ENCODE measurements at places on chromosomes 13 and 19.

GRCh38 chr13:47112205-47112902 is 215.5 kb upstream of the HTR2A start:
- no peak for DNase-seq

GRCh38 chr13:45179428-45179827 is 21.4 kb downstream of the KCTD4 start:
- DNase-seq: no peak

- DNase-seq: no peak
These were observed 8.6 kb downstream of the GAS6 start for GRCh38 chr13:113855012-113855921.

DNA sequence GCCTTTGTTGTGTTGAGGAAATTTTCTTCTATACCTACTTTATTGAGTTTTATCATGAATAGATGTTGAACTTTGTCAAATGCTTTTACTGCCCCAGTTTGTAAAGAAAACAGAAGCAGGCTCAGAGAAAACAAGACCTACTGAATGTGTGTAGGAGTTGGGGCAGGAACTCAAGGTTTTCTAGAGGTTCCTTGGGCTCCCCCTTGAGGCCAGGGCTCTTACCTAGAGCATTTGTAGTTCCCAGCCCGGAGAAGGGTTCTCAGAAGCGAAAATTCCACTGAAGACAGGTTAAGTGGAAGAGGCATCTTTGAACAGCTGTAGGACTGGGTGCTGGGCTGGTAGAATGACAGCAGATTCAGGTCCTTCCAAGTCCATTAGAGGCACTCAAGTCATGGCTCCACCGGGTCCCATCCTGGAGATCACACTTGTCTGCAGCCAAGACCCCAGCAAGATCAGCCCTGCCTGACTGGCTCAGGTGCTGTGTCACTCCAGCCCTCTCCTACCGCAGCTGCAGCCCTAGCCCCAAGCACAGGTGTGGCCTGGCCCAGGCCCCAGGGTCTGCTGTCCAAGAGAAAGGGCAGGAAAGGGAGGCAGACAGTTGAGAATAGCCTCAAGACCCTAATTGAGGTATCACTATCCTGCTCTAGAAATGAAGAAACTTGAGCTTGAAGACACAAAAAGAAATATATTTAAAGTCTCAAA is 425.5 kb downstream of the PCDH20 start:
- no peak for DNase-seq

GRCh38 chr13:64778002-64778401 is 2452.1 kb downstream of the PCDH9 start:
- no peak for DNase-seq

- DNase-seq: peak; percentile 46
These were observed 13.3 kb upstream of the CACNG6 start for GRCh38 chr19:53977991-53978731.

DNA sequence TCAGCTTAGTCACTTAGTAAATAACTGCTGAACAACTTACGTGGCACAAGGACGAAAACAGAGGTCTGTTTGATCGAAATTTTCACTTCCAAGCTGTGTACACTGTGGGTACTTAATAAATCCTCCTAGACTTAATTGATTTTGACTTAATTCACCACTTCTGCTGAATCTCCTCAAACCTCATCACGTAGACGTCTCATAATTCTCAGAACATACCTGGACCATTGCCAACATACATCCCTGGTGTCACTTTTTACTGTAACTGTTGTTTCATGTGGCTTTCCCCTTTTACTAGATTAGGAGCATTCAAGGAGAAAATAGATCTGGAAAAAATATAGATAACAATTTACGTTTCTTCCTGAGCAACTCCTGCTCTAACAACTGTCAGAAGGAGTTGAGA is 105.0 kb downstream of the MBNL2 start:
- no peak for DNase-seq

DNA sequence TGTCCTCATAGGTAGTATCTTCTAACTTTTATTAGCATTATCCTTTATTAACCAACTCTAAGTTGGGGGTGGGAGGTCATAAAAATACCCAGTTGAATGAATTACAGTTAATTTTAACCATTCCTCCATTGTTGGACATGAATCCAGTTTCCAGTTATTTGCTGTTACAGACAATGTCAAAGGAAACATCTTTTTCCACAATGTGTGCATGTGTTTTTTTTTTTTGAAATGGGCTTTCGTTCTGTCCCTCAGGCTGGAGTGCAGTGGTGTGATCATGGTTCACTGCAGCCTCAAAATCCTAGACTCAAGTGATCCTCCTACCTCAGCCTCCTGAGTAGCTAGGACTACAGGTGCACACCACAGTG is 32.0 kb downstream of the KLF5 start:
- no peak for DNase-seq
